ENCODE measurements at places on chromosomes 6 and 20.

DNA sequence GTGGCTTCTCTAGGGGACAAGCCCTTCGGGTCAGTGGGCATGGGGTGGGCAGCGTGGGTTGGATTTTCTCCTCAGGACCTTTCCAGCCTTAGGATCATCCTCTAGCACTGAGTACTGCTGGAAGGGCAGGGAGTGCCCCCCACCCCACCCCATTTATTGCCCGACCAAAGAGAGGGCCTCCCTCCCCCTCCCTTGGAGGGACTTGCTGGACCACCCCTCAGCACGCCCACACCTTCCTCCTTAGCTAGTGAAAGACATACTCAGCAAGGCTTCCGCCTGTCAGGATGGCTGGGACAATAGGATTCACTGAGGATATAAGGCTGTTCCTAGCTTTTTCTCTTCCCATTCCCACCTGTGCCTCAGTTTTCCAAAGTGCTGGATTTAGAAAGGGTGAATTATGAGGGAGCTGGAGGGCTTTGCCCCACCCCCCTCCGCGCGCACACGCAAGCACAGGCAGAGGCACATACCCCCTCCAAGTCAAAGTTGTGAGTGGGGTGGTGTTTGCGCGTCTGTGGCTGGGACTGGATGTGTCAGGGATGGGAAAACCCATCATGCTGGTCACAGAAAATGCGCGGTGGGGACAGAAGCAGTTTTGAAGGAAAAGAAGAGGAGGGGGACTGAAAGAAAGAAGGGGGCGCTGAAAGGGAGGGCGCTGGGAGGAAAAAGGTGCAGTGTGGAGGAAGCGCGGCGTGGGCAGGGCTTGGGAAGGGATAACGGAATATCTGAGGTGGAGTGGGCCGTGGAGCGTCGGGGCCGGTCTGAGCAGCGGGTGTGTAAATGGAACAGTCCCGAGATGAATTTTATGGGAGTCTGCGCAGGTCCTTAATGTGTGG is 693 bp upstream of the SLC29A1 start:
- no peak for DNase-seq

DNA sequence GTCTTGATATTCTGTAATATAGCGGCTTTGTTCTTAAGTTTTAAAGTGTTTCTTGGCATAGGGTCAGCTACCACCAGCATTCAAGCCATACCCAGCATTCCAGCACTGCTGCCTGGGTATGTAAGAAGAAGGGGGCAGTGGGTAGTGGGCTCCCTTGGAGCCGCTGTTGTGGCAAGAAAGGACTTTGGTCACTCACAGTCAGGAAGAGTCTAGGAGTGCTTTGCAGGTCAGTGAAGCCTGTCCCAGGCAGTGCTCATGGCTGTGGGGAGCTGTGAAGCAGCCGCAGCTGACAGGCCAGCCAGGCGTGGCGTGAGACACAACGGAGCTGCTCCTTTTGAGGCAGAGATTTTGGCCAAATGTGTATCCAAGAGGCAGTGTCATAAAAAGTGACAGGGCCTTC is 512.0 kb downstream of the CDKAL1 start:
- no peak for DNase-seq

DNA sequence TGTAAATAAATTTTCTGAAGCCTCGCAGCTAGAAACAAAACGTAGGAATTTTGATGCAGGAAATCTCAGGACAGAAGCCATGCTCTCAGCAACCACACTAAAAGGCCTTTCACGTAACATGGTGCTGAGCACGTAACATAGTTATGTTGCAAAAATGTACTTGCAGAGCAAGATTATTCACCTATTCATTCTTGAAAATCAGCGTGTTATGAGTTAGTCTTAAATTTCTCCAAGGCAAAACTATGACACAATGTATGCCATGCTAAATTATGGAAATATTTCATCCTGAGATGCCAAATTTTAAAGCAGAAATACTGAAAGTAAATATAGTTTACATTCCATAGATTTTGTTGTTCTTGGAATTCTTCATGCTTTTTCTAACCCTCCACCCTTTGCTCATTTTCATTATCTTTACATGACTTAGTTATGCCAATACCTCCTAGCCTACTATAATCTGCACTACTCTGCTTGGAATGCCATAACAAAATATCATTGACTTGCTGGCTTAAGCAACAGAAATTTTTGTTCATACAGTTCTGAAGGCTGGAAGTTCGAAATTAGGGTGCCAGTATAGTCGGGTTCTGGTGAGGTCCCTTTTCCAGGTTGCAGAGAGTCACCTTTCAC is 179.8 kb upstream of the BMP5 start:
- DNase-seq: no peak

- no peak for DNase-seq
Measured at GRCh38 chr20:20277894-20278335, 90.0 kb upstream of the INSM1 start.

- no peak for DNase-seq
Measured at GRCh38 chr6:26156850-26157250, 69.6 kb downstream of the HFE start.

- DNase-seq: no peak
Measured at GRCh38 chr6:106063448-106063850, 22.7 kb upstream of the PRDM1 start.
